ENCODE measurements at places on chromosomes 3 and 15.

- no peak for DNase-seq
These were observed 321.8 kb upstream of the STAC start for GRCh38 chr3:36058404-36059030.

DNA sequence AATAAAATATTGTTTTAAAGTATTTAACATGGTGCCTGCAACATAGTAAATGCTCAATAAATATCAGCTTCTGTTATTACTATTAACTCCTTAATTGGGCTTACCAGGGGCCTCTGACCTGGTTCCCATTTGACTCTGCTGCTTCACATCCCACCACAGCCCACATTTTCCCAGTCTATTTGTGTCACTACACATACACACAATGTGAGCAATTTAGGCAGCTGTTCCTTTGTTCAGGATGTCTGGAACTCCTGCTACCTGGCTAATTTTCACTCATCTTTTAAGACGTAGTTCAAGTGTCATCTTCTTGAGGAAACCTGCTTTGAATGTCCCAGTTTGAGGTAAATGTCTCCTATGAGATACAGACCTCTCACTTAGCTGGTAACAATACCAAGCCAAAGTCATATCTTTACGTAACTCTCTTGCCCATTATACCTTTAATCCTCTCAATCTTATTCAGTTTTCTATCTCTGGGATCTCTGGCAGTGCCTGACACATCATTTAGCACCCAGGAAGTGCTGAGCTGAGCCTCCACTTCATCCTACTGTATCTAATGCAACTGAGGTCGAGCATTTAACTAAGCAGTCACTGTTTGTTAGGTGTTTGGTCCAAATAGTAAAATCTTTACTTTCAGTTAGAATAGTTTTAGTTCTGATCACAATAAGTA lies 4.4 kb downstream of the TGFBR2 start:
- no peak for DNase-seq

- no peak for DNase-seq
These were observed 33.8 kb upstream of the ESYT3 start for GRCh38 chr3:138400651-138401070.

DNA sequence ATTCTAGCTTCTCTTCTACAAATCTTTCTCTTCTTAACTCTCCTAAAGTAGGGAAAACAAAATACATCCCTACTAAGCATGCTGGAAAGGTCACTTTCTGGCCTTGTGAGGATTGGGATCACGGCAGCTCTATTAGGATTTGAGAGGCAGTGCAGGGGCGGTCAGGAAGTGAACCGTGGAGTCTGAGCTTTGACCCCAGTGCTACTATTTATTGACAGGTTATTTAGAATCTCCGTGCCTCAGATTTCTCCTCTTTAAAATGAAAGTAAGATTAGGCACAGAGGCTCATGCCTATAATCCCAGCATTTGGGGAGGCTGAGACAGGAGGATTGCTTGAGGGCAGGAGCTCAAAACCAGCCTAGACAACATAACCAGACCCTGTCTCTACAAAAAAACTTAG lies 42.0 kb upstream of the CHRM5 start:
- DNase-seq = no peak

GRCh38 chr3:34200576-34200975 lies 402.1 kb downstream of the PDCD6IP start:
- DNase-seq = no peak

DNA sequence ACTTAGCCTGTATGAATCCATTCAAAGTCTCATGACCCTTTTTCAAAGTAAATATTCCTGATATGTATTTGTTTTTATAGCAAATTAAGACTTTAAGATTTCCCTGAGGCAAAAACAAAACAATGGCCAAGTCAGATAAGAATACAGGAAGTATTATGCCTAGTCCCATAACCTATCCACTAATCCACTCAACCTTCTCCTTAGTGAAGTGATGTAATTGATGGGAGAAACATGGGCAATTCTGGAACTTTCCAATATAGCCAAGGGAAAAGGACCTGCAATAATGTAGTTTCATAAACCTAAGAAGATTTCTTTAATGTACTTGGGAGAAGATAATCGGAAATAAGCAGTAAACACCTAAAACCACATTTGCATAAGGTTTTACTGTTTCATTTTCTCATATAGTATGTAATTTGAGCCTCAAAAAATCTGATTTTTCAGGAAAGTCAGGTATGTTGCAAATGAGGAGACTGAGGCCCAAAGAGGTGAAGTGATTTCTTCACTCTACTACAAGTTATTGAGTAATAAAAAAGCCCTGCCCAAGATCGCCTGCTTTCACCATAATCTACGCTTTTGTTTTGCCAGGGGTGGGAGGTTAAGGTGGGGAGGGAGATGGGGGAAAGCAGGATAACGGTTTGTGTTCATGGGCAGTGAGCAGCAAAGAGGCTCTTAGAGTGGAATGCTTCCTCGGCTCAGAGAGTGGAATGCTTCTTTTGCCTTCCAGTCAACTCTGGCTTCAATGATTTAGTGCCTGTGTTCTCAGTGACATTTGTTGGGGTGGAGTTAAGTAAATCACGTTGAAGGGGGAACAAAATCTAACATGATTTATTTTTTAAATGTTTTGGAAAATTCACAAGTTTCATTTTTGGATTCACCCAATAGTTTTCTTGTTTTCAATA lies 95.0 kb upstream of the FNDC3B start:
- DNase-seq = no peak

DNA sequence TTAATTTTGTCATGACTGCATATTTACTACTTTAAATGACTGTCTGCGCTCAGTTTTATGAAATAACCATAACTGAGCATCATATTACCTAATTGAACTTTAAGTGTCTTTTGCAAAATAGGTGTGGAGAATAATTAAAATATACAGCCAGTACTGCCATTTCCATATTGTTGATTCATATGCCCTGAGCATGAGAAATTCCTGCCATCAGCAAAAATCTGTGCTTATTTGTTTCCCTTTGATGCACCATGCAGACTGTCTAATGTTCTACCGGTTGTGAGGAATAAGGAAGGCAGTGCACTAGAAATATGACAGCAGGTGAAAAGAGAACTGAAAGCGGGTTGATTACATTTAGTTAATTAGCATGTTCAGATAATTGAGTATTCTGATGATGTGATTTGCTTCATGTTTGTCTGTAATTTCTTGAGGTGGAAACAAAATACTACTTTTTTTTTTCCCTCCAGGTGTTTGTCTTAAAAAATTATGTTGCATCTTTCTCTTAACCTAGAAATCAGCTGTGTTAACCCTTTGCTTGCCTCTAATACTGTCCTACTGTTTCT lies 229.4 kb upstream of the AZI2 start:
- no peak for DNase-seq
